ENCODE measurements at places on chromosomes 6 and 20.

- no peak for DNase-seq
- H3K4me3 ChIP-seq = no peak overlapping the region
- peak overlapping the region; percentile 66 for H3K27ac ChIP-seq
- H3K27me3 ChIP-seq = no peaks in the 10 kb centered on the region
Measured at GRCh38 chr6:6749702-6750491, 161.4 kb downstream of the LY86 start.

DNA sequence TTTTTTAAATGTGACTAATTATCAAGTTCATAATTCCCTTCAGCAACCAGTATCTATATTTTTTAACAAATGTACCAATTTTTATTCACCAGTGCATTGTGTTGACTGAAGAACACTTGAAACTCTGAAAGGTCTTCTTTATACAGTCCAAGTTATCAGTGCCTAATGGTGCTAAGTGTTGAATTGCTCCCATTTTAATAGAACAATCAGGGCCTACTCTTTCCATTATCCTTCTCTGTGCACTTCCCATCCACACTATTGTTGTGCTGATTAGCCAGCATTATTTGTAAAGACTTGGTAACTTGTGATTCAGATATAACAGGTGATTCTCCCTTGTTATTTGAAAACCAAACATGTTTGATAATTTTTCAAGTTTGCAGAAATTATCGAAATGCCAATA, 1209.7 kb upstream of the MAP3K7 start:
- H3K4me1 ChIP-seq = no peaks in the 10 kb centered on the region
- H3K27ac ChIP-seq = no peak overlapping the region
- no peak for DNase-seq
- H3K27me3 ChIP-seq = no peaks in the 10 kb centered on the region
- no peaks in the 10 kb centered on the region for H3K36me3 ChIP-seq
- H3K4me3 ChIP-seq = no peak overlapping the region

GRCh38 chr6:129672881-129673631, 36.9 kb downstream of the ARHGAP18 start:
- no peak for DNase-seq
- H3K36me3 ChIP-seq = no peaks in the 10 kb centered on the region
- no peaks in the 10 kb centered on the region for H3K27me3 ChIP-seq
- no peak overlapping the region for H3K4me3 ChIP-seq
- H3K4me1 ChIP-seq = no peaks in the 10 kb centered on the region

GRCh38 chr20:15918631-15919030, 654.6 kb downstream of the KIF16B start:
- no peak overlapping the region for H3K4me3 ChIP-seq
- H3K36me3 ChIP-seq = no peaks in the 10 kb centered on the region
- H3K4me1 ChIP-seq = no peaks in the 10 kb centered on the region
- no peak for DNase-seq
- H3K27me3 ChIP-seq = no peaks in the 10 kb centered on the region

DNA sequence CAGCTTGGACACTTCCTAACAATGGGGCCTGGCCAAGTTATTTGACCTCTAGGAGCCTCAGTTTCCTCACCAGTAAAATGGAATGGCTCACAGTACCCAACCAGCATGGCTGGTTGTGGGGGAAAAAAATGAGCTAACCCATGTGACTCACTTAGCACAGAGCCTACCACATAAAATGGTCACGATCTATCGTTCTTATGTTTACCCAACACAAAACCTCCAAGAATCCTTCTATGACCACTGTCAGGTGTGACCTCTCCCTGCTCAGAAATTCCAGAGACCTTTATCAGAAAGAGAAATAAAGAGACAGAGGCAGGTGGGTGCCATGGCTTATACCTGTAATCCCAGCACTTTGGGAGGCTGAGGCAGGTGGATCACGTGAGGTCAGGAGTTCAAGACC, 39.4 kb downstream of the BPIFB1 start:
- H3K36me3 ChIP-seq = no peaks in the 10 kb centered on the region
- DNase-seq = no peak
- no peak overlapping the region for H3K27ac ChIP-seq
- no peak overlapping the region for H3K4me3 ChIP-seq
- no peaks in the 10 kb centered on the region for H3K4me1 ChIP-seq
- H3K27me3 ChIP-seq = no peaks in the 10 kb centered on the region

DNA sequence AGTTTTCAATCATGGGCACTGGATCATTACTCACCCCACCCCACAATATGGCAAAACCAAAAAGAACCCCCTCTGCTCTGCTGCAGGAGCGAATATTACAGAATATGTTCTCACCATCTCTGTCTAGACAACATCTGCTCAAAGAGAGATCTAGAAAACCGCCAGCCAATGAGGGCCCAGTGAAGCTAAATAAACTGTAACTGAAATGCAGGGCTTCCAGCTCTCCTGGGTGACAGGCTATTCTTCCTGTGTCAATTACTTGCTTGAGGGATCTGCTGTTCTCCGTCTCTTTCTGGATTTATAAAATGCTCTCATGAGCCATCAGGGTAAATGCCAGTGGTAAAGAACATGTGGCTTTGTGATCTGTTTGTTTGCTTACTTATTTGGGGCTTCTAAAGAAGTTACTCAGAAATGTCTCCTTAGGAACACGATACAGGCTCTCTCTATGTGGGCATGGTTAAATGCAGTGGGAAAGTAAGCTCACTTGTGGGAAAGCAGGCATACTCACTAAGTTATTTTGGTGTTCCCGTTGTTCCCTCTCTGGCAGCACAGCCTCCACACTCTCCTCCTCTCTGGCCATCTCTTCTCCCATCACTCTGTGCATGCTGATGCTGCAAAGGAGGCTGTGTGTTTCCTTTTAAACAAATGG, 44.8 kb downstream of the TTI1 start:
- H3K4me3 ChIP-seq = no peak overlapping the region
- H3K27ac ChIP-seq = peak overlapping the region; percentile 63
- peaks cover 35% of the 10 kb centered on the region for H3K4me1 ChIP-seq
- DNase-seq = no peak
- no peaks in the 10 kb centered on the region for H3K27me3 ChIP-seq

- no peaks in the 10 kb centered on the region for H3K36me3 ChIP-seq
- H3K27ac ChIP-seq = no peak overlapping the region
- no peaks in the 10 kb centered on the region for H3K4me1 ChIP-seq
Measured at GRCh38 chr6:112799889-112800288, 452.8 kb downstream of the RFPL4B start.

GRCh38 chr6:31607317-31607716, 7.7 kb upstream of the AIF1 start:
- H3K4me3 ChIP-seq = no peak overlapping the region
- H3K4me1 ChIP-seq = no peaks in the 10 kb centered on the region
- DNase-seq = no peak
- H3K36me3 ChIP-seq = no peaks in the 10 kb centered on the region
- H3K27ac ChIP-seq = no peak overlapping the region

- no peak overlapping the region for H3K27ac ChIP-seq
- DNase-seq = no peak
- H3K36me3 ChIP-seq = no peaks in the 10 kb centered on the region
- no peaks in the 10 kb centered on the region for H3K4me1 ChIP-seq
Measured at GRCh38 chr6:89970609-89971337, 76.5 kb downstream of the GJA10 start.

GRCh38 chr6:134766497-134766896, 183.4 kb downstream of the ALDH8A1 start:
- H3K4me3 ChIP-seq = no peak overlapping the region
- no peaks in the 10 kb centered on the region for H3K4me1 ChIP-seq
- H3K36me3 ChIP-seq = no peaks in the 10 kb centered on the region
- H3K27me3 ChIP-seq = peaks cover 69% of the 10 kb centered on the region
- DNase-seq = no peak

DNA sequence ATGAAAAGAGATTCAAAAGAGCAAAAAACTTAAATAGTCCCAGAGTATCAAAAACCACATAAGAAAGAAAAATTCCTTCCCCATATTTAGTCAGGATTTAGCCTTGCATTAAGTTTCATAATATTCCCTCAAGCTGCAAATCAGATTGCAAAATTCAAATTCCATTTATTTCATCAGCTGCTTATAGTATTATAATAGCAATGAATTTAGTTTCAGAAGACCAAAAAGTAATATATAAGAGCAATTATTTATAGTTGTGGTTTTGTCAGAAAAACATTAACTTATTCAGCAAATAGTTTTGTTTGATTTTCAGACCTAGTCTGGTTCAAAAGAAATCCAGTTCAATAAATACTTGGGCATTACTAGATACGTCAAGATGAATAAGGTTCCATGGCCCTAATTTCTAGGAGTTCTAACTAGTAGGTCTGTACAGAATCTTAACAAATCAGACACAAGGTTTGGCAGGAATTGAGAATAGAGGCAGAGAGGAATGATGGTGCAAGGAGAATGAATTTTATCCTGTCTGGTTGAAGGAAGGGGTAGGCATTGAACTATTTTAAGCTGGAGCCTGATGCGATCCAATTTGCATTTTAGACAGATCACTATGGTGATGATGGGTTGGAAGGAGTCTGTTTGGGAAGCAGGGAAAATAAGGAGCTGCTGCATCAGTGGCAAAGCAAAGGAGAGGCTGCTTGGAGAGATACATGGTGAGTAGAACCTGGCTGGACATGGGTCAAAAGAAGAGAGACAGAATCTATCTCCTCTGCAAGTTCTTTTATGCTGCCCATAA, 163.9 kb upstream of the STXBP5 start:
- no peaks in the 10 kb centered on the region for H3K36me3 ChIP-seq
- no peak for DNase-seq

- no peak overlapping the region for H3K27ac ChIP-seq
- peaks cover 5% of the 10 kb centered on the region for H3K36me3 ChIP-seq
- DNase-seq = no peak
- peaks cover 21% of the 10 kb centered on the region for H3K4me1 ChIP-seq
- H3K27me3 ChIP-seq = no peaks in the 10 kb centered on the region
- no peak overlapping the region for H3K4me3 ChIP-seq
Measured at GRCh38 chr6:160028487-160029275, 59.8 kb downstream of the IGF2R start.

- DNase-seq = no peak
- H3K36me3 ChIP-seq = peaks cover 22% of the 10 kb centered on the region
- H3K27me3 ChIP-seq = no peaks in the 10 kb centered on the region
Measured at GRCh38 chr6:106510090-106510970, 119.0 kb downstream of the RTN4IP1 start.
